ENCODE measurements at places on chromosomes 11 and 22.

- peak; percentile 2 for DNase-seq
Measured at GRCh38 chr11:94183886-94184264, 55.2 kb downstream of the PANX1 start.

DNA sequence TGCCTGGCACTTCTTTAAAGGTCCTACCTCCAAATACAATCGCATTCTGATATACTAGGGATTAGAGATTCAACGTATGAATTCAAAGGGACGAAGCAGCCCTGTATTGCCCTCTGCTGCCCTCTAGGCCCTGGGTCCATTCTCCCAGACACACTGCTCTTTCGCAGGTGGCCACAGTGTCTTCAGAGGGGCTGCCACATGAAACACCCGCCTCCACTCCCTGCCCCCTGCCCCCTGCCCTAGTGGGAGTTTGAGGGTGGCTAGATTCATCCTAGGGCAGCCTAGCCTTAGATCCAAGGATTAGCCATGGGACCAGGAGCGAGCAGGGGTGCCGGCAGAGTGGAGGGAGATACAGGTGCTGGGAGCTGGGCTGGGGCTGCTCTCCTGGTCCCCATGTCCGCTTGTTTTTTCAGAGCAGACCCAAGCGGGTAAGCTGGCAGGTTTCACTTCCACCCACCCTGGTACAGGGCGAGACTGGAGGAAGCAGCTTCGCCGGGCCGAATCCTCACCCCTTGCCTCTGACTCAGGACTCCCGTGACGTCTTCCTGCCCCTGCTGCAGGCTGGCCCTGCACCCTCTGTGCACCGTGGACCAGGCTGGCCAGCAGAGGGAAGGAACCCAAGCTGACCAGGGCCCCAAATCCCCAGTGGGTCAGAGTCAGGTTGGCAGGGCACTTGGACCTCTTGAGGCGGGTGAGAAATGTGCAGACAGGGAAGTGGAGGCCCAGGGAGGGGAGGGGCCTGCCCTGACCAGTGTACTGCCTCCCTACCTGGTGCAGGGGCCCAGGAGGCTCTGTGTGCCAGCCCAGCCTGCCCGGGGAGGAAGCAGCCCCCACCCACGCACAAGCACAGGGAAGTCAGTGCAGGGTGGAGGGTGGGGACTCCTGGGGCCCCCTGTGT is 28.4 kb upstream of the HMOX1 start:
- DNase-seq = no peak

- peak; percentile 32 for DNase-seq
Measured at GRCh38 chr11:61187505-61188130, 15.7 kb upstream of the PGA3 start.

GRCh38 chr22:33512908-33513307 is 407.4 kb downstream of the LARGE1 start:
- DNase-seq = no peak

DNA sequence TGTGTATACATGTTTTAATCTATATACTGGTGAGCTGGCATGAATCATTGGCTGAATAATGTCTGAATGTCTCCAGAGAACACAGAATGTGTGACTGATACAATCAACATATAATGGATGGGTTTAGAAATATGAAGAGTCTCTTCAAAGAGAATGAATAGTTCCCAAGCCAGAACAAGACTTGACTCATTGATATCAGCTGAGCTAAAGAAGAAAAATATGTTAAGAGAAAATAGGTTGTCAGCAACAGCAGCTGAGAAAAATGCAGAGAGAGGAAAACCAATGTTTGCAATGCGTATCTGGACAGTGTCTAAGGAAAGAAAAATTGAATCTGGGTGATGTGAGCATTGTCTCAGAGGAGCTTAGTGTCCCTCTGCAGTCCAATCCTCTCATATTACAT is 1281.8 kb upstream of the TENM4 start:
- DNase-seq = no peak

DNA sequence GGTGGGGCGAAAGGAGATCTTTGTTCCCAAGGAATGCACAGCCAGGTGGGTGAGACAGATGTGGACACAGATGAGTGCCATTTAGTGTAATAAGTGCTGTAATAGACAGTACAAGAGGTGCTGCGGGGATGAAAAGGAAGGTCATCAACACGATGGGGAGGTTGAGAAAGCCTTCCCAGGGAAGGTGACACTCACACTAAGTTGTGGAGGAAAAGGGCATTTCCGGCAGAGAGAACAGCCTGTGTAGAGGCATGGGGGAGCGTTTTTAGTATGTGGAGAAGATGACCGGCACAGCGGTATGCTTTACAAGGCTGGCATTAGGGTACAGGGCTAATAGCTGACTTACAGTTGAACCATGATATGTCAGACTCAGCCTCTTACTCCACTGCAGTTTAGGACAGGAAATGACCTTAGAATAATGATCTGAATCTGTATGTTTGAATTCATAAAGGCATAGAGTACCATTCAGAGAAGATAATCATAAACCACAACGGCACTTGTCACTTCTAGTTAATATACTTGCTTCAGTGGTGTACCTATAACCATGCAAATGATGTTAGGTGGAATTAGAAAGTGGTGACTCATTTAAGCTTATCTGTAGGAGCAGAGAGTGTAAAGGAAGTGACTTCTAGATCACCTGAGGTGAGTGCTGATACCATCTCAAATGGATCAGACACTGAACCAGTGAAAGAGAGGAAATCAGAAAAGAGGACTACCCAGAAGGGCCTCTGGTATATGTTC is 60.6 kb downstream of the FAM83F start:
- DNase-seq = no peak

DNA sequence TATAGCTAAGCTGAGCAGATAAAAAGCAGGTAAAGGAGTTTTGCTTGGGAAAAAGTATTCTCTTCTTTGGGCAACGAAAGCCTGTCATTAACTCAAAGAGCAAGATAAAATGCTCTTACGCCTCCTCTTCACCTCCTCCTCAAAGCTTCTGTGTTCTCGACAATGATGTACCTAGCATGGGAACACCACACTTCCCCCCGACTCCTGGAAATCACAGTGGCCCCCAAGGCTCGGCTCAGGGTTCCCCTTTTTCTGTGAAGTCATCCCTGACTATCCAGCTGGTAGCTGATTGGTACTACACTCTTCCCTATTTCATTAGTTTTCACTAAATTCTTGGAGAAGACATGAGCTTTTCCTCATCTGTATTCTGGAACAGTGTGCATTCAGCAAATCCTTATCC is 336.1 kb downstream of the LARGE1 start:
- DNase-seq = no peak

DNA sequence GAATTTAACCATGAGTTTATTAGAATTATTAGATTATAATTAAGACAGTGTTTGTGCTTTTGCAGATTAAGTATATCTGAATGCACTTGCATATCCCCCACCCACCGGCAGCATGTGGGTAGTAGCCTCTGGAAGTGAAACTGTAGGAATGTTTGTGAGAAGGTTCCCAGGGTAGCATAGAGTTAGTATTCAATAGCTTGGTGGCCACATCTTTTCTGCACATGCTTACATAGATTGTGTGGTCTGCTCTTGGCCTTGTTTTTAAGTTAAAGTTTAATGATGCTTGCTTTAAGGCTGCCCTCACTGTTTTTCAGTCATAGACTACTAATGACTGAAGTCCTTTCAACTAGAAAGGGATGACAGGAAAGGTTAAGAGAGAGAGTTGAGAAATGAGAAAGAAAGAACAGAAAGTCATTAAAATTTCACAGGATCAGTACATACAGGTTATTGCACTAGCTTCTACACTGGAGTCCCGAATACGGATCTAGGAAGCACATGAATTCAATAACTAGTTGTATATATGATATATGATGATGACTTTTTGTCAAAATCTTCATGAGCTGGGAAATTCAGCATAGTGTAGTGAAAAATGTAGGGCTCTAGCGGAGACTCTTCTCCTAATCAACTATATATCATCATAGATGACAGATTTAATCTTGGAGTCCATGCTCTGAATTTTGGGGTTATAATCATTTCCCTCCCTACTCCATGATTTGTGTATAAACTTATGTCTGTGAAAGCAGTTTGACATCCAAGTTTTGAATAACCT is 137.1 kb downstream of the ARHGAP42 start:
- DNase-seq = no peak

DNA sequence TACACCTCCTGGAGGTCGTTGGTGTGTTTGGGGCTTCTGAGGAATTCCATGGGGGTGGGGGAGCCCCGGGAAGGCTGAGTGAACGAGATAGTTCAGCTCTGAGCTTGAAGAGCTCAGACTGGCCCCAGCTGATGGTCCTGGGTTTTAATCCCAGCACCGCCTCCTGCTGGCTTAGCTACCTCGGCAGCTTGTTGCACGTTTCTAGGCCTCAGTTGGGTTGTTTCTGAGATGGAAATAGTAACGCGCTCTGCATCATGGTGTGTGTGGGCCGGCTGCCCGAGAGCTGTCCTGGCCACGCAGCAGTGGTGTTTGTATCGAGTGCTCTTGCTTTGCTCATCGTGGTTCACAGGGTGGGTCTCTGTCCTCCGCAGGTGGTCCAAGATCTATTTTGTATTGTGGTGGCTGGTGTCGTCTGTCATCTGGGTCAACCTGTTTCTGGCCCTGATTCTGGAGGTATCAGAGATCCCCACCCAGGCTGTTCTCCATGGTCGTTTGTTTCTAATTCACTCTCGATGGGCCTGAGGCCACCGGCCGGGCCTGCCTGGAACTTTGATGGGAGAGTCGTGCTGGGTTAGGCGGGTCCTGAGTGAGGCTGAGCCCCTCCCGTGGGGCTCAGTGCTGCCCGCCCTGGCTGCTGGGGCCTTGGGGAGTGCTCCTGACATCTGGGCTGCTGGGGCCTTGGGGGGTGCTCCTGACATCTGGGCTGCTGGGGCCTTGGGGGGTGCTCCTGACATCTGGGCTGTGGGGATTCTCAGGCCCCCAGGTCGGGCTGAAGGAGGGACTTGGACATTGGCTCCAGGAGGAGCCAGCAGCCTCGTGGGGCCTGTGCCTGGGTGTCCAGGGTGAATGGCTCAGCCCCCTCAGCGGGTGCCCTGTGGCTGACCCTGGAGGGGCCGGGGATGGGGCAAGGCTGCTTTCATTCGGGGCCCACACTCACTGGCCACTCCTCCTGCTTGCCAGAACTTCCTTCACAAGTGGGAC is 37.7 kb downstream of the TPCN2 start:
- no peak for DNase-seq

DNA sequence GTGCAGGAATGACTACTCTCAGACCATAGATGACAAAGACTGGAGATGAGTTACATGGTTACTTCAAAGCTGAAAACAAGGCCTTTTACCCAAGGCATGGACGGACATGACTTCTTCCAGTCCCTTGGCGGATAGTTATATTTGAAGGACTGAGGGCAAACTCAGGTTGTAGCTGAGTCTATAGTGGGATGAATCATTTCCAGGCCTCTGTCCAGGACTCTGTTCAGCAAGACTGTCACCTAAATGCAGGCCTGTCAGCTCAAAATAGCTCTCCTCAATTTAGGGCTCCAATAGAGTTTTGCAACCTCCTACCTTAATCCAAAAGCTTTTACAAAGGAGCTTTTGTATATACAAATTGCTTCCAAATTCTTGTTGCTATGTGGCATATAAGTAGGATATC is 24.3 kb upstream of the OR52J3 start:
- DNase-seq = no peak

DNA sequence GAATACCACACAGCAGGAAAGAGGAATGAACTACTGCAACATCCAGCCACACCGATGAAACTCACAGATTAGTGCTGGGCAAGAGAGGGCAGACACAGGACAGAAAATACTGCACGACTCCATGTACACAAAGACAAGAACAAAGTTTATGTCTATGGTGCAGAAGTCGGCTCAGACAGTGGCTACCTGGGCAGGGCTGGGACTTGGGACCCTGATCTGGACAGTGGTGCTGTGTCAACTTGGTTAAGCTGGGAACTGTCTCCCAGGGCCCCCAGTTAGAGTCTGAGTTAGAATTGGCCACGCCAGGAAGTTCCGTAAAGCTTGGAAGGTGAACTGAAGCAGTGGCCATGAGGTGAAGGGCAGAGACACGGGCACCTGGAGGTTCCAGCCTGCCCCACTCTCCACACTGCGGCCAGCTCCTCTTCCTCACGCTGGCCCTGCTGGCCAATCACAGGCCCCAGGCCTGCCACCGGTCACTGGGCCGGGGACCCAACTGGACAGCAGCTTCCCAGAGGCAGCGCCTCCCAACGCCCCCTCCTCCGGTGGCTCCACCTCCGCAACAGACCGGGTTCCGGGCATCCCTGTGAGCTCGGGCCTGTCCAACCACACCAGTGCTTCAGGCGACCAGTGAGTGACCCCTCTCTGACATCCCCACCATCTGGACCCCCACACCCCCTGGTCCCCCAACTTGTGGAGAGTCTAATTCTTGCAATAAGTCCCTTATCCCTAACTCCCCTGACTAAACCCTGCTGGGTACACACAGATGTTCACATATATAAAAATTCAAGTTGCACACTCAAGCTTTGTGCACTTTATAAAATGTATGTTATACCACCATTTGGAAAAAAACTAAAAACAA is 93.7 kb downstream of the MICAL3 start:
- DNase-seq = no peak

DNA sequence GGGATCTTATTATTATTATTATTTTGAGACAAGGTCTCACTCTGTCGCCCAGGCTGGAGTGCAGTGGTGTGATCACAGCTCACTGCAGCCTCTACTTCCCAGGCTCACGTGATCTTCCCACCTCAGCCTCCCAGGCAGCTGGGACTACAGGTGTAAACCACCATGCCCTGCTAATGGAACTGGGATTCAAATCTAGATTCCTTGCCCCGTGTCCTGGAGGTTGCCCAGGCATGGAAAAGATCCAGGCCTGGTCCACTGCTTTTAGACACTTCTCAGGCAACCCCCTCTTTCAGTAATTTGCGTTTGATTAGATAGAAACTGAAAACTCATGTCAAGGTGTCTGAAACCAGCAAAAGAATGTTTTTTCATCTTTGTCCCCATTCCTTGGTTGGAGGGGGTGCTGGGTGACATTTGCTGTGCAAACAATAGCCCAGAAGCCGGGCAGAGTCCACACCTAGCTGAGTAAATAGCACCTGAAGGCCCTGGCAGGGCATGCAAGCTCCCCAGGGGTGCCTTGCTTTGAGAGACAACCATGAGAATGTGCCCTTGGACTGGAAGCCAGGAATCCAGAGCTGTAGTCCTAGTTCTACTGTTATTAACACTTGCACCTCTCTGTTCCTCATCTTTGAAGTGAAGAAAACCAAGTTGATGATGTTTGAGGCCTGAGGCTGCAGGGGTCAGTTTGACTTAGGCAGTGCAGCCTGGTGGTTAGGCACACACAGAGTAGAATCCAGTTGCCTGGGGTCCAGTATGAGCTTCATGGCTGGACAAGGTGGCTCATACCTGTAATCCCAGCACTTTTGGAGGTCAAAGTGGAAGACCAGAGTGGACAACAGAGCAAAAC is 19.1 kb upstream of the XBP1 start:
- no peak for DNase-seq

GRCh38 chr11:8812438-8812837 is 98.6 kb upstream of the AKIP1 start:
- DNase-seq = no peak

Measured in NCI-H187 (cell line).